IPS DF 19.7 (cell line): ENCODE measurements at places on chromosomes 7 and 10.

- no peak for DNase-seq
Measured at GRCh38 chr10:74081192-74081803, 69.3 kb downstream of the AP3M1 start.

- no peak for DNase-seq
Measured at GRCh38 chr10:73874267-73875138, at the start of gene CAMK2G. Gene CAMK2G (minus strand): TSS chr10:73874555. CDS start chr10:73874461, 94 bp downstream.

DNA sequence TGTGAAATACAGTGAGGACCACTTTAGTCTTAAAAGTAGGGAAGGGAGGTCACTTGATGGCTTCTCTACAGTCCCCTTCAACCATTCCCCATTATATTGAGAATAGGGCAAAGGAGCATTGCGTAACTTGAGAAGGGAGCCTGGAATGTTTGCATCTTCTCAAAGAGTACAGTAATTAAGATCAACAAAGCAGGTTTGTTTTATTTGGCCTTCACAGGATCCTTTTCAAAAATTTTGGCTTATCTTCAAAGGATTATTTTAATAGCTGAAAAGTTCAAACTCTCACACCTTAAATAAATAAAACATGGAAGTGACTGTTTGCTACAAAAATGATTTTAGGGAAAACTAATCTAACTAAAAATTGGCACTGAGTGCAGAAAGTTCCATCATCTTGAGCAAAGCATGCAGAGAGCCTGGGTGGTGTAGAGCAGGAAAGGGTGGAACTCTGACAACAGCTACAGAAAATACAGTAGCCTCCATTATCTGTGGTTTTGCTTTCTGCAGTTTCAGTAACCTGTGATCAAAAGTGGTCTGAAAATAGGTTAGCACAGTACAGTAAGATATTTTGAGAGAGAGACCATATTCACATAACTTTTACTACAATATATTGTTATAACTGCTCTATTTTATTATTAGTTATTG lies 214.0 kb downstream of the MDFIC start:
- DNase-seq = no peak

GRCh38 chr7:112383671-112384417 lies 66.4 kb upstream of the IFRD1 start:
- DNase-seq = peak; percentile 20

DNA sequence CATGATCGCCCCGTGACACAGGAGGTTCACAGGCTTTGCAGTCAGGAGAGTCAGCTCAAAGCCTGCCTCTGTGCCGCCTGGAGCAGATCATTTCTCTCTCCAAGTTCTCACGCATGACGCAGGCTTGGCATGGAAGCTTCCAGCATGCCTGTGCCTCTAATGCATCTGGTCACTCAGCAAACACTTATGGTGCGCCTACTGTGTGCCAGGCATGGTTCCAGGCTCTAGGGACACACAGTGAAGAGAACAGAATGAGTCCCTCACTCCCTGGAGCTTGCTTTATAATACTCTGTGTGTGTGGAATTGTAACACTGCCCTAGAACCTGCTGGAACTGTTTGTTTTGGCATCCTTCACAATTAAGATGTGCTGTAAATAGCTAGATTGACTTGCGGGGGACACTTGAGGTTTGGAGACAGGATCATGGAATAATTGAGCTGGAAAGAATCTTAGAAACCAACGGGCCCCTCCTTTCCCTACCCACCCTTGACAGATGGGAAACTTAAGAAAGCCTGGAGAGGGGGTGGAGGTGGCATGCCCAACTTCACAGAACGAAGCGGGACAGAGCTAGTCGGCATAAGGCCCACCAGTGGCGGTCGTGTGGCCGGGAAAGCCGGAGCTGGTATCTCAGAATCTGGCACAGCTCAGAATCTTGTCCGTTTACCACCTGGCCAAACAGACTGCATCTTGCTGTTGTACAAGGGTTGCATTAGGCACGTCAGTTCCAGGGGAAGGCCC lies 4.6 kb upstream of the MYH16 start:
- DNase-seq = no peak

DNA sequence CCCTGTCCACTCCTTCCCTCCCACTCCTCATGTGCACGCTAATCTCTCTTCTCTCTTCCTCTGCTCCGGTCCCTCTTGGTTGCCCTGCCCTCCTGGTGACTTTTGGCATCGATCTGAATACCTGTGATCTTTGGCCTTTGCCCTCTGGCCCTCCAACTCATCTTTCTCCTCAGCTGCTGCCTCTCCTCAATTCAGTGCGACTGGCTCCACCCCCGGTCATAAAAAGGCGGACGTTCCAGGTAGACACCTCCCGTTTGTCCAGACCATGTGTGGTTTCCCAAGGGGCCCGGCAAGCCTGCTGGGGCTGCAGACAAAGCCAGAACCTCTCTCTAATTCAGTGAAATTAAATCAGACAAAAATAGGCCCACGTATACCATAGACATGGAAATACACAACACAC lies 96.8 kb downstream of the COL13A1 start:
- DNase-seq = no peak

DNA sequence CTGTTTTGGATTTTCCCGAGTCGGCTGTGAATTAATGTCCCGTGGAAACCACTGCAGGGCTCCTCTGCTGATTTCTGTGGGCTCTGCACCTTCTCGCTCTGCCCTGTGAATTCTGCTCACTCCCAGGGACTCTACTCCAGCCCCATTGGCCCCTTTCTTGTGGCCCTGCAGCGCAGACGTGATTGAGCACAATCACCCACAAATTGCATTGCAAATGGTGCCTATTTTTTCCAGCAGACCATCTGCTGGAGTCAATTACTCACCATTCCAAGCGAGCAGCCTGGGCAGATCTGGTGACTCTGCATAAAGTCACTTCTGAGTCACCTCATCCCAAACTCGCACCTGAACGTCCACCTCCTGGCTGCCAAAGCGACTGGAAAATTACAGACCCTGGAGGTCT lies 235.8 kb downstream of the PAXIP1 start:
- no peak for DNase-seq

DNA sequence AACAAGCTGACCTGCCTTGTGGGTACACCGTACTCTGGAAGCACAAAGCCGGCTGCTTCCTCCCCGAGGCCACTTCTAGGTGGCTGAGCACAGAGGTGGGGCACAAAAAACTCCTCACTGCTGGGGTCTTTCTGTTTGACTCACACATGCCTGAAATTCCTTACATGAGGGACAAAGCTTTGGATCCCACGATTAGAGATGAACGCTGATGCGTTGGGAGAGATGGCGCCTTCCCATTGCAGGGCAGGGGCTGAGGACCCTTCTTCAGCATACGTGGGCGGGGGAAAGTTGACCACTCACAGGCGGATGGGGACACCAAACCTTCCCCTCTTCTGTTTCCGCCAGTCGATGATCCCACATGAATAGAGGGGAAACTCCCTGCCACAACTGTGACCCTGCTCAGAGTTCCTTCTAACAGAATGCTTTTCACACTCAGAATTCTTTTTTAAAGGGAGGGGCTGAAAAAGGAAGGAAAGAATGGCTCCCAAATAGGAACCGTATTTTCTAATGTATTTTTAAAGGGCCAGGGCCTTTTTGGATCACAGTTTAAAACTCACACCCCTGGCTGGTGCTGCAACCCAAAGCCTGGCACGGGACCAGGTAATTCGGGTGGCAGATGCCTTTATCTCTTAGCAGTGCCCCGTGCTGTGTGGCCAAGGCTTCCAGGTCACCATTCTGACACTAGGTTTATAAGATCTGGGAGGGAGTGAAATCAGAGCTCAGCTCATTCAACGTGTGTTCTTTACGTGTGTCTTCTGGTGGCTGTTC lies 134.0 kb downstream of the PRKAG2 start:
- DNase-seq = no peak

DNA sequence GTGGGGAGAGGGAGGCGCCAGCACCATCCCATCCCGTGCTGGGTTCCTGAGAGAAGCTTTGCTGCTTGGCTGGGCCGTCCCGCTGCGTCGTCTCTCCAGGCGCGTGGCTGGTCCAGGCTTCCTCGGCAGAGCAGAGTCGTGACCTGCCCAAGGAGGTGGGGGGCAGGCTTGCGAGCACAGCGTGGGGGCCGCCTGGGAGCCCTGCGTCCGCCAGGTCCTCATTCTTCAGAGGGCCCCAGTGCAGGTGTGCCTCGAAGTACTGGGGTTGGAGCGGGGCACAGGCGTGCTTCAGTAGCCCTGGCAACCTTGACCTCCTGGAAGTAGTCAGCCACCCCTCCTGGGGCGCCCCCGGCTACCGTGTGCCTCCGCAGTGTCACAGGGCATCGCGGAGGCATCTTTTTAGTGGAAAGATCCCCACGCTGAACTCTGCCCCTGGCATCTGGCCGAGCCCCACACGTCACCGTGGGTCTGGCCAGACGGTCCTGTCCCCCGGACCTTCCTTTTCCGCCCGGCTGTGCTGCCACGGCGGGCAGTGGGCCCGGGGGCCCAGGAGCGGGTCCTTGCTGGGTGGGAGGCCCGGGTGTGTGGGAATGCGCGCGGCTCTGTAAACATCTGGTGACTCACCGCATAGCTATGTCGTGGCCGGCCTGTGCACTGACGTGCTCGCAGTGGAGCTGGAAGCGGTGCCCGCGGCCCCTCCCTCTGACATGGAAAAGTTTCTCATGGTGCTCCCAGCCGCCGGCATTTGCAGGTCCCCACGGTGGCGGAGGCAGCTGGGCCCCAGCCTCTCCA lies 6.4 kb downstream of the MAFK start:
- DNase-seq = no peak

DNA sequence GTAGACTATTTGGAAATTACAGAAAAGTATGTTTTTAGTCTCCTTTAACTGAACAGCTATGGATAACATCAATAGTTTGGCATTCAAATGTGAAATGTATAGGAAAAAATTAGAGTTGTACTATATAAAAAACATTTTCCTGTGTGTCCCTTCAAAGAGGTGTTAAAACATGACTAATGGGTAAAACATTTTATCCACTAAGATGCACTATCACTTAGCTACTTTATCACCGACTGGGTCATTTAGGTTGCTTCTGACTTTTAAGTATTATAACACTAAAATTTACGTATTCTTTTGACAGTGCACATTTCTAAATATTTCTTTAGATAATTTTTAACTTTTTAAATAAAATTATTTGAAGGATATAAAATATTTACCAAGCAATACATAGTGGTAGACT lies 77.6 kb downstream of the UBE2H start:
- DNase-seq = no peak

DNA sequence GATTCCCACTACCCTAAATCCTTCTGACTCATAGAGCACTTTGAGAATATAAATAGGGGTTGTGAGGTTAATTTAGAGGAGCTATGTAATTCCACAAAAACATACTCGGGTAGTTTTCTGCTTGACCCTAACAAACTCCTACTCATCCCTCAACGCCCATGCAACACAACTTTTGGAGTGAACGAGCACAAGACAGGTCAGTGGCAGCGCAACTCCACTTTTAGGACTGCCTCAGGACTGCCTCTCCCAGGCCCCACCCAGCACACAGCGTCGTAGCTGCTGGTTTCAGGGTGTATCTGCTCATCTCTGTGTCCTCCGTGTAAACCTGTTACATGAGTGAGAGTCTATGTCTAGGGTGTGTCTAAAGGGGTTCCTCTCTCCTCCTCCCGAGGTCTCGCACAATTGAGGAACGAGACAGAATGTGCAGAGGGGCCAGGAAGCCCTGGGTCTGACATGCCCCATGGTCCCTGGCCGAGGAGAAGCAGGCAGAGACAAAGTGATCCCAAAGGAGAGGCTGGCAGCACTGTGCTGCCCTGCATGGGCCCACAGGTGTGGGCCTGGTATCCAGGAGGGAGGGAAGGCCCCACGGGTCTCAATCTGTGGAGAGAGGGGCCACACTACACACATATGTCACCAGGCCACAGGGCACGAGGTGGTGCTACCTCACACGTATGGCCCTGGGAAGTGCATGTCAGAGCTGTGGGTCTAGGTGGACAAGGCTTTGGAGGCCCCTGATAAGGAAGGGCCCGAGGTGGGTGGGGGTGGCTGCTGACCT lies 45.5 kb downstream of the CAMK2B start:
- DNase-seq = no peak

GRCh38 chr10:69662173-69662877 lies 32.3 kb downstream of the FAM241B start:
- DNase-seq = no peak

- DNase-seq = no peak
Measured at GRCh38 chr10:103925591-103925990, 7.6 kb upstream of the STN1 start.

DNA sequence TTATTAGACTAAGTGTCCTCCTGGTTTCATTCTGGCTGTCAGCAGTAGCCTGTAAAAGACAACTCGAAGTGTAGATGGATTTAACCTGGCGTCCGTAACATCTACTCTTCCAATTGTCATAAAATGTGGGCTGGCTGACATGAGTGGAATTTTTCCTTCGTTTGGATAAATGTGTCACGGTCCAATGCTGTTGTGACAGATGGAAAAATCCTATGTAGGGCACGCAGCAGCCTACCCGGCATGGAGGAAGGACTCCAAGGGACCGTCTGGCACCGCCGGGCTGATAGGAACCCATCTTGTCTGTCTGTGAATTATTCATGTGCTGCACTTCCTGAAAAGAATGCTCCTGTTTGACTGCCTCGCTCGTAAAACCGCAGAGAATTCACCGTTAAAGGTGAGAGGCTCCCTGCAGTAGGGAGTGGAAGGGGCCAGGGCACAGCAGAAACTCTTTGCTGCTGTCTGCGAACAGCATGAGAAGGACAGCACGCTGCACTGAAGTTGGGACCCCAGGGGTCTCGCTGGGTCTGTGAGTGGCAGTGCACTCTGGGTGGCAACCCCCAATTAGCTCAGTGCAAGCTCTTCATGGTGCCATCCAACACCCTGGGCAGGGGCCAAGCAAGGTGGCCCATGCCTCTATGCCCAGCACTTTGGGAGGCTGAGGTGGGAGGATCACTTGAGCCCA lies 1.6 kb upstream of the ORAI2 start:
- DNase-seq = no peak

DNA sequence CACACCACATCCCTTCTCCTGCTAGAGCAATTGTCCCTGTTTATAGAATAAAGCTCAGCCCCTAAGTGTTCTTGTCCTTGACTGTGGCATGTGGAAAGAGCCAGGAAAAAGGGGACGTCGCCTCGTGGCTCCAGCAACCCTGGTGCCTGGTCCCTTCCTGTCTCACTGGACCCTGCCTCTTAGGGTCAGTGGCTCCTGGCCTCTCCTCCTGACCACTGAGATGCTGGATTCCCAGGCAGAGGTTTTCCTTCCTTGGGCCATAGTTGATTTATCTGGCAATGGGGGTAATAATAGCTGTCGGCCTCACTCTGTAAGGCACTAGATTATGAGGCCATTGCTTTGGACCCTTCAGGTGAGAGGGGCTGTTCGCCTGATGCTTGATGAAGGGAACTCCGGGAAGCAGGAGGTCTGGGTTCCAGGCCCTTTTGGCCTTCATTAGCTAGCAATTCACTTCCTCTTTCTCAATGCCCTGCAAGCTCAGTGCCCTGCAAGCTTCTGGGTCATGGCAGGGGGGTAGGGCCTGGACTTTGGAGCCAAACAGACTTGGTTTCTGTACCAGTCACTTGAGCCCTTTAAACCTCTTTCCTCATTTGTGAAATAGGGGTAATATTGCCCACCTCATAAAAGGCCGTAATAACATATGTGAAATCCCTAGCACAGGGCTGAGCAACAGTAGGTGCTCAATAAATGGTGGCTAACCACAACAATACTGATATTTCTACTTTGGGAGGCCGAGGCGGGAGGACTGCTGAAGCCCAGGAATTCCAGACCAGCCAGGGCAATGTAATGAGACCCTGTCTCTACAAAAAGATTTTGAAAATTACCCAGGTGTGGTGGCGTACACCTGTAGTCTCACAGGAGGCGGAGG lies 1.1 kb downstream of the ASL start:
- no peak for DNase-seq
